Naive thymus-derived CD8-positive, alpha-beta T cell (primary cell): ENCODE measurements at places on chromosomes 11 and 22. TPM values are rescaled to one million over a fixed set of nuclear protein-coding genes. Genes with fewer than 3 reads are reported as not detected.

The C1QTNF4 gene
- not detected for polyA plus RNA-seq

The RTN4R gene
- polyA plus RNA-seq = 5.6 TPM

The LRFN4 gene
- polyA plus RNA-seq = 0.12 TPM

The DRICH1 gene
- not detected for polyA plus RNA-seq

GRCh38 chr11:6319704-6320410 is 444 bp downstream of the CAVIN3 start:
- DNase-seq = no peak
- H3K36me3 ChIP-seq = no peaks in the 10 kb centered on the region

GRCh38 chr11:22703040-22703439 is 36.6 kb downstream of the GAS2 start:
- no peak overlapping the region for H3K27ac ChIP-seq
- H3K27me3 ChIP-seq = peaks cover 4% of the 10 kb centered on the region
- no peaks in the 10 kb centered on the region for H3K36me3 ChIP-seq
- DNase-seq = no peak
- H3K4me1 ChIP-seq = no peaks in the 10 kb centered on the region

DNA sequence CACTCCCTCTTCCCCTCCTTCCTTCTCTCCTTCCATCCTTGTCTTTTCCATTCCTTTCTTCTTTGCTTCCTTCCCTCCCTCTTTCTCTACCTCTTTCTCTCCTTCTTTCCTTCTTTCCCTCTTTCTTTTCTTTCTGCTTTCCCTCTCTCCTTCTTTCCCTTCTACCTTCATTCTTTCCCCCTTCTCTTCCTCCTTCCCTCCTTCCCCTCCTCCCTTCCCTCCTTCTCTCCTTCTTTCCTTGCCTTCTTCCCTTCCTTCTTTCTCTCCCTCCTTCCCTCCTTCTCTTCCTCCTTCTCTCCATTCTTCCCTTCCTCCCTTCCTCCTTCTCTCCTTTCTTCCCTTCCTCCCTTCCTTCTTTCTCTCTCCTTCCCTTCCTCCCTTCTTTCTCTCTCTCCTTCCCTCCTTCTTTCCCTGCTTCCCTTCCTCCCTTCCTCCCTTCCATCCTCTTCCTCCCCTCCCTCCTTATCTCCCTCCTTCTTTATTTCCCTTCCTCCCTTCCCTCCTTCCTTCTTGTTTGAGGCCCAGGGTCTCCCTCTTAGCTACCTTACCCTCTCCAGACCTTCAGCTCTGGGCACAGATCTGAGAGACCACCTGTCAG is 77.0 kb downstream of the BUD13 start:
- peaks cover 4% of the 10 kb centered on the region for H3K27me3 ChIP-seq
- no peaks in the 10 kb centered on the region for H3K36me3 ChIP-seq
- H3K27ac ChIP-seq = peak overlapping the region; percentile 70

DNA sequence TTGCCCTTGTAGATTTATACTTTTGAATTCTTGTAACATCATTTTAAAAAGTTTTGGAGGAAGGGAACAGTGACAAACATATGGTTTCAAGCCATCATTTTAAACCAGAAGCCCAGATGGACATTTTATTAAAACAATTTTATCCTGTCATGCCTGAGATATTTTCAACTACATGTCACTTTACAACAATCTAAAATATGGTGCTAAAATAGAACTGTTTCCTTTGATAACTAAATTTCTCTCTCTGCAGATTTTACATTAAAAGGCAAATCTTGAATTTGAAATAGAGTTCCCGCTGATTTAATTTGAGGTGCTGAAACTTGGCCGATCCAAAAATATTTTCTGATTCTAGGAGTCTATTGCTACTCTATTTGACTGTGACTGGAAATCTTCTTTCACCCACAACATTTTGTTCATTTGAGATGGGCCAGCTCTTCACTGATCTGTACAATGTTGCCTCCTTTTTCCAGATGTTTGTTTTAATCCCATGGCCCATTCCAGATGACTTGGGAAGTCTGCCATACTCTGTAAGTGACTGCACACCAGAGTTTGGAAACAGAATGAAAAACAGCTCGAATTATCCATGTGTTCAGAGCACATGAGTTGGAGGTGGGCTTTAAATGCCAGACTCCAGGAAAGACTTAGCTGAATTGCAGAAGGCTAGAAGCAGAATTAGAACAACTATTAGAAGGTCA is 402.5 kb downstream of the TMEM135 start:
- H3K27me3 ChIP-seq = peaks cover 4% of the 10 kb centered on the region
- no peak for DNase-seq
- no peak overlapping the region for H3K4me3 ChIP-seq

DNA sequence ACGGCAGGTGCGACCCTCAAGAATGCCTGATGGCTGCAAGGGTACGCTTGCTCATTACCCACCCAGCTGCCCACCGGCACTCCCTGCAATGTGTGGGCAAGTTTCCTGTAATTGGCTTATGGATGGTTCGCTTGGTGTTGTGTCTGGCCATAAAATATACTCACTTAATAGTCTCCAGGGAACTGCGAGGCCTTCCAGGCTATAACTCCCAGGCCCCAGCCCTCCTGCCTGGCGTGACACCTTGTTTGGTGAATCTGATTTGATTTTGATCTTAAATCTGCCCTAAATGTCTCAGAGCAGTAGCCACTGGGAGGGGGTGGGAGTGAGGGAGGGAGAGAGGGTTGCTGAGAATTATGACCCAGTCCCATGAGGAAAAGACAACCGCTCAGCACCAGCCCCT is 572.2 kb downstream of the BUD13 start:
- H3K27me3 ChIP-seq = peaks cover 28% of the 10 kb centered on the region
- H3K36me3 ChIP-seq = no peaks in the 10 kb centered on the region
- H3K4me3 ChIP-seq = no peak overlapping the region
- DNase-seq = no peak
- H3K4me1 ChIP-seq = no peaks in the 10 kb centered on the region

DNA sequence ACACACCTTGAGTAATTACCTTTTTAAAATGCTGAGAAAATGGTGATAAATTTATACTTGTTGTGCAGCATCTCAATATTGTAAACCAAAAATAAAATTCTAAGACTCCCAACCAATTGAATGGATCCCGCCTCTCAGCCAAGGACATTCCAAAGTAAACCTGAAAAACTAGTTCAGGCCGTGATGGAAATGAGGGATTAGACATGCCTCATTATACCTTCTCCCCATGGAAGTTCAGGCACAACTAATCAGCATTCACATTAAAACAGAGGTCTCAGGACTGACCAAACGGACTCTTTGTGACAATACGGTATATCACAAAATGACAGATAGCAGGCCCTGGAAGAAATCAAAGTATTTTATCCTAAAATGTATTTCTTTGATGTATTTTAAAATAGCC is 907.4 kb upstream of the RAG2 start:
- H3K4me3 ChIP-seq = no peak overlapping the region
- no peak for DNase-seq
- H3K4me1 ChIP-seq = no peaks in the 10 kb centered on the region
- no peaks in the 10 kb centered on the region for H3K27me3 ChIP-seq

DNA sequence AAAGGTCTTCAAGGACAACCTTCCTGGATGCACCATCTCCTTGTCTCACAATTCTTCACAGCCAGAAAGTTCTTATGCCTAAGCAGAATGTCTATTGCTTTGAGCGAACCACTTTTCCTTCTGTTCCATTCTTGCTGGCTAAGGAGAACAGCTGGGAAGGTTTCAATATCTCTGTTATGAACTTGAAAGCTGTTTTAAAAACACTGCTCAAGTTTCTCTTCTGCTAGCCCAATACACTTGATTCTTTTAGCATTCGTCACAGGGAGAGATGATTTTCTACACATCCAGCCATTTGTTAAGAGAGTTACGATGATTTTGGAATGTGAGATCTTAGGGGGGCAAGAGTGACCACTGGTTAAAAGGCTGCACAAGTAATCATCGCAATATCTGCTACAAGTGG is 249.3 kb downstream of the KIRREL3 start:
- H3K36me3 ChIP-seq = no peaks in the 10 kb centered on the region
- no peak for DNase-seq
- H3K4me1 ChIP-seq = no peaks in the 10 kb centered on the region
- peaks cover 28% of the 10 kb centered on the region for H3K27me3 ChIP-seq

GRCh38 chr11:125140233-125140632 is 24.3 kb upstream of the PKNOX2 start:
- no peak overlapping the region for H3K27ac ChIP-seq
- peaks cover 32% of the 10 kb centered on the region for H3K27me3 ChIP-seq
- DNase-seq = no peak
- H3K4me3 ChIP-seq = no peak overlapping the region
- no peaks in the 10 kb centered on the region for H3K36me3 ChIP-seq

GRCh38 chr11:73227571-73228211 is 9.6 kb downstream of the P2RY2 start:
- DNase-seq = no peak
- H3K4me3 ChIP-seq = no peak overlapping the region
- H3K27me3 ChIP-seq = peaks cover 2% of the 10 kb centered on the region
- peak overlapping the region; percentile 19 for H3K27ac ChIP-seq
- H3K4me1 ChIP-seq = peaks cover 5% of the 10 kb centered on the region

- no peaks in the 10 kb centered on the region for H3K27me3 ChIP-seq
- peak overlapping the region; percentile 39 for H3K27ac ChIP-seq
- H3K36me3 ChIP-seq = no peaks in the 10 kb centered on the region
- DNase-seq = no peak
- peaks cover 13% of the 10 kb centered on the region for H3K4me1 ChIP-seq
Observed at GRCh38 chr11:86192519-86193257, 51.9 kb upstream of the EED start.

DNA sequence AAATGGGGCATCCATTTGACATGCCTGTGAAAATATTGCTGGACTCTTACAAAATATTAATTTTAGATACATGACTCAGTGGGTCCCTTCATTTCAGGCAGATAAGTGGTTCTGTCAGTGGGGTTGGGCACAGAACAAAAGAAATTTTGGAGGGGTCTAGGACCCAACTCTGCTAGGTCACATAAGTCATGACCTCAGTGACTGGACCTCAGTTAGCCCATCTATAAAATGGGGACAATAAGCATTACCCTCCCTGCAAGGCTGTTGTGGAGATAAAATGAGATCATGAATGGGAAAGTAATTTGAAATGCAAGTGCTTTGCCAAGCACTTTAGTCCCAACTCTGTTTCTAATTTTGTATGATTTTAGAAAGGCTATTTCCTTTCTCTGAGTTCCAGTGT is 23.8 kb downstream of the ADORA2A start:
- peaks cover 29% of the 10 kb centered on the region for H3K4me1 ChIP-seq
- no peak for DNase-seq
- H3K36me3 ChIP-seq = no peaks in the 10 kb centered on the region
- no peak overlapping the region for H3K27ac ChIP-seq

- H3K36me3 ChIP-seq = peaks cover 14% of the 10 kb centered on the region
- H3K4me3 ChIP-seq = no peak overlapping the region
- H3K27ac ChIP-seq = no peak overlapping the region
- H3K4me1 ChIP-seq = no peaks in the 10 kb centered on the region
- H3K27me3 ChIP-seq = no peaks in the 10 kb centered on the region
Observed at GRCh38 chr22:38097058-38097457, 13.1 kb upstream of the SLC16A8 start.

- peak overlapping the region; percentile 76 for H3K4me3 ChIP-seq
- no peaks in the 10 kb centered on the region for H3K36me3 ChIP-seq
- no peaks in the 10 kb centered on the region for H3K27me3 ChIP-seq
Observed at GRCh38 chr22:42500161-42500835, 19.3 kb downstream of the RRP7A start.

DNA sequence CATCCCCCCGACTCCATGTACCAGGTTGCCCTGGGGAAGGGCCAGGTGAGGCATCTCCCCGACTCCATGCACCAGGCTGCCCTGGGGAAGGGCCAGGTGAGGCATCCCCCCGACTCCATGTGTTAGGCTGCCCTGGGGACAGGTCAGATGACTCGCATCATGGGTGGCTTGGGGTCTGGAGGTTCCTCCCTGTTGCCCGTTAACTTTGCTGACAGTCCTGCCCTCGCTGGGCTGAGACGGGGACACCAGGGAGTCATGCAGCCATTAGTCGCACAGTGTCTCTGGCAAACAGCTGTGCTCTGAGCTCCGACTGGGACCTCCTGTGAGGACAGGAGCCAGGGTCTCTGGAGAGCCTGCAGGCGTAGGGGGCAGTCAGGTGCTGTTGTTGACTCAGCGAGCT is 336.1 kb downstream of the TBC1D22A start:
- DNase-seq = no peak
- H3K4me1 ChIP-seq = peaks cover 9% of the 10 kb centered on the region
- H3K27ac ChIP-seq = no peak overlapping the region

DNA sequence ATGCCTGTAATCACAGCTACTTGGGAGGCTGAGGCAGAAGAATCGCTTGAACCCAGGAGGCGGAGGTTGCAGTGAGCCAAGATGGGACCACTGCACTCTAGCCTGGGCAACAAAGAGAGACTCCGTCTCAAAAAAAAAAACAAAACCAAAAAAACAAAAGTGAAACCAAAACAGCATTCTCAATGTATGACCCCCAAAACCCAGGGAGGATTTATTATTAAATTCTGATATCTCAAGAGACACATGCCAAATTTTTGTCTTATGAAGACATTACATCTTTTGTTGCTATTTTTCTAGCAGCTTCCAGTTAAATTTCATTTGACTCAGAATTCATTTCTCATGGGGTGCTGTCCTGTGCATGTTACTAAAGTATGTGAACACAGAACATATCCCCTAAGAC is 3.0 kb upstream of the YPEL4 start:
- peaks cover 17% of the 10 kb centered on the region for H3K27me3 ChIP-seq
- peak overlapping the region; percentile 92 for H3K27ac ChIP-seq
- no peak for DNase-seq

GRCh38 chr22:27231266-27231665 is 570.3 kb downstream of the MN1 start:
- no peaks in the 10 kb centered on the region for H3K4me1 ChIP-seq
- no peak overlapping the region for H3K4me3 ChIP-seq
- no peaks in the 10 kb centered on the region for H3K36me3 ChIP-seq
- DNase-seq = no peak
- peaks cover 19% of the 10 kb centered on the region for H3K27me3 ChIP-seq

- H3K36me3 ChIP-seq = peaks cover 12% of the 10 kb centered on the region
- peak overlapping the region; percentile 81 for H3K27ac ChIP-seq
- no peak for DNase-seq
- H3K4me3 ChIP-seq = no peak overlapping the region
Observed at GRCh38 chr22:42895541-42895981, 38.5 kb upstream of the ARFGAP3 start.
